ENCODE measurements at places on chromosomes 16 and 17. TPM values are rescaled to one million over a fixed set of nuclear protein-coding genes. Genes with fewer than 3 reads are reported as not detected.
A peak's percentile ranks its signal among the peaks of the same experiment; 100 is the strongest.

ABCC6 gene
- 0.16 TPM for total RNA-seq

CACNA1H gene
- total RNA-seq: 1.3 TPM

TBC1D3H gene
- not detected for total RNA-seq

NAE1 gene
- 88.5 TPM for total RNA-seq

KRT31 gene
- not detected for total RNA-seq

DPEP2 gene
- 4.7 TPM for total RNA-seq

SP6 gene
- total RNA-seq: not detected

GRCh38 chr17:77433385-77434135 lies 292.8 kb downstream of the SEC14L1 start:
- peak overlapping the region; percentile 65 for H3K4me3 ChIP-seq
- H3K27me3 ChIP-seq: no peaks in the 10 kb centered on the region
- peaks cover 80% of the 10 kb centered on the region for H3K4me1 ChIP-seq
- peak; percentile 59 for DNase-seq
- peak overlapping the region; percentile 79 for H3K27ac ChIP-seq

DNA sequence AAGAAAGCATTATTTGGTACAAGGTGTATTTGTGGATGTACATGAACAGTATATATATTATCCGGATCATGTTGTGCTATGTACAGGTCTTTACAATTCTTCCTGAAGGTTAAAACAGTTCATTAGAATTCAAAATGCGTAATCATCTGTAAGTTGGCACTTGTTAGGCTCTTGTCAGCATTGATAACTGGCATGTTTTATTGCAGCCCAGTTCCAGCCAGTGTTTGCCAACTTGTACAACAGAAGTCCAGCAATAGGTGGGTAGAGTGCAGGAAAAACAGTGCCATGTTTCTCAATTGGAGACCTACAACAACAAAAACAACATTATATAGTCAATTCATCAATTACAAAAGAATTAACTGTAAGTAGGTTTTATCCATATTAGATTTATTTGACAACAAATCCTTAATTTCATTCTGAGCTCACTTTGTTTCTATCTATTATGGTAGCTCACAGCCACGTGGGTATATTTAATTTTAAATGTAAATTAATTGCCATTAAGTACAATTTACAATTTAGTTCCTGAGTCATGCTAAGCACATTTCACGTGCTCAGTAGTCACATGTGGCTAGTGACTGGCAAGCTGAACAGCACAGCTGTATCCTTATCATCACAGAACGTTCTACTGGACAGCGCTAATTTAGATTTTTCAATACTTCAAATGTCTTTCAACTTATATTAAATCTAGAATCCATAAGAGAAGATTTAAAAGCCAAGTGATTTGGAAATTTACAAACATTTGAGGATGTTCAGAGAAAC lies 8.6 kb upstream of the ANKFY1 start:
- H3K27ac ChIP-seq: no peak overlapping the region
- H3K4me3 ChIP-seq: no peak overlapping the region
- H3K4me1 ChIP-seq: peaks cover 7% of the 10 kb centered on the region
- H3K27me3 ChIP-seq: no peaks in the 10 kb centered on the region
- peaks cover 22% of the 10 kb centered on the region for H3K36me3 ChIP-seq
- no peak for DNase-seq

DNA sequence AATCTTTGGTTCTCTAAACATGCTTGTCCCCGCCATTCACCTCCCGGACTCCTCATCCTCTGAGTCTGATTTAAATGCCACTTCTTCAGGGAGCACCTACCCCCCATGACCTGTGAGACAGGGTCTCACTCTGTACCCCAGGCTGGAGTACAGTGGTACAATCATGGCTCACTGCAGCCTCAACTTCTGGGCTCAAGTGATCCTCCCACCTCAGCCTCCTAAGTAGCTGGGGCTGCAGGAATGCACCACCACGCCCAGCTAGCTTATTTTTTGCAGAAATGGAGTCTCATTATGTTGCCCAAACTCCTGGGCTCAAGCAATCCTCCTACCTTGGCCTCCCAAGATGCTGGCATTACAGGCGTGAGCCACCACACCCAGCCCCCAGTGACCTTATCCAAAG lies 12.8 kb upstream of the CPSF4L start:
- H3K36me3 ChIP-seq: no peaks in the 10 kb centered on the region
- no peak for DNase-seq
- H3K27ac ChIP-seq: no peak overlapping the region
- H3K4me3 ChIP-seq: no peak overlapping the region
- no peaks in the 10 kb centered on the region for H3K4me1 ChIP-seq

DNA sequence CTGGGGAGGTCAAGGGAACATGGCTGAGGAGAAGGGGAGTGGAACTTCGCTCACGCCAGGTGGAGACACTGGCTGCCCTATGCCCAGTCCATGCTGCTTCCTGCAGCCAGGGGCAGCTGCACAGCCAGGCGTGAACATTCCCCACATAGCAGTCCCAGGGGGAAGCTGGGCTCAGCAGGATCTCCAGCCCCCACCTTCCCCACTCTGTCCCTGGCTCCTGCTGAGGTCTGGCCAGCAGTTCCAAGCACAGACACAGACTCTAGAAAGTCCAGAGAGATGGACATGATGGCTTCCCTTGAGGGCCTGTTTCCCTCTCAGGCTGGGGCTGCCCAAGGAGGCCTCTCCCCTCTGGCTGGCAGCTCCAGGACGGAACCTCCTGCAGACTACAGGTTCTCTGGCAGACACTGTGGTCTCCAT lies 9.3 kb downstream of the JUP start:
- peaks cover 8% of the 10 kb centered on the region for H3K27me3 ChIP-seq
- H3K27ac ChIP-seq: no peak overlapping the region
- no peaks in the 10 kb centered on the region for H3K4me1 ChIP-seq
- no peak overlapping the region for H3K4me3 ChIP-seq
- H3K36me3 ChIP-seq: no peaks in the 10 kb centered on the region

DNA sequence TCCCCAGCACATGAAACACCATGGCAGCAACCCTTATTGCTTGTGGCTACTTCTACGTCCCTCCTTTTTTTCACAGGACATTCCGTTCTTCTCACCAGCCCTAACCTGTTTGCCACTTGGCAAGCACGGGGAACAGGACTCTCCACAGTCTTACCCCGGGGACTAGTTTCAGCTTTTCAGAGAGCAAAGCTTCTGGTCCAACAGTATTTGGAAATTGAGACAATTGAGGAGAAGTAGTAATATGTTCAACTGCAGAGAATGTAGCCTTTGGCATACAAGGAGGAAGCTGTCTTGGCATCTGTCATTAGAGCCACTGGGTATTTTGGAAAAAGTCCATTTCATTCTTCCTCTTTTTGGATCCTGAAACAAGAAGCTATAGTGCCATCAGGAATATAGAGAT lies 65.7 kb downstream of the MAP2K6 start:
- no peak for DNase-seq
- no peak overlapping the region for H3K4me3 ChIP-seq
- H3K4me1 ChIP-seq: peaks cover 6% of the 10 kb centered on the region
- no peaks in the 10 kb centered on the region for H3K27me3 ChIP-seq
- no peaks in the 10 kb centered on the region for H3K36me3 ChIP-seq

DNA sequence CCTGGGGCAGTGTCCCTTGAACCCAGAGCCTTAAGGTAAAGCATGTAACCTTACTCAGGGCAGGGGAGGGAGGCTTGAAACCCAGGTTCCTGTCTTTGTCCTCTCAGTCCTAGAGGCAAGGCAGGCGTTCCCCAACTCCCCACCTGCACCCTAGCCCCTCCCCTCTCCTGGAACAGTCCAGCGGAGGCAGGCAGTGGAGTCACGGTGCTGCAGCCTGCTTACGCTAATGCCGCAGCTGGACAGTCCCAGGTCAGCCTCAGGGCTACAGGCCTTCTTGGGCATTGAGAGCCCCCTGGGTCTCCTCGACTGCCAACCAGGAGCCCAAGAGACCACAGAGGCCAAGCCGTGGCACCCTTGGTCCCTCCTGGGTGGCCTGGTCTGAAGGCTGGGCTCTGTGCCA lies 6.8 kb upstream of the CD300A start:
- no peak overlapping the region for H3K27ac ChIP-seq
- peaks cover 2% of the 10 kb centered on the region for H3K36me3 ChIP-seq
- DNase-seq: no peak
- no peak overlapping the region for H3K4me3 ChIP-seq

- no peak overlapping the region for H3K27ac ChIP-seq
- no peaks in the 10 kb centered on the region for H3K27me3 ChIP-seq
- H3K4me3 ChIP-seq: no peak overlapping the region
- H3K4me1 ChIP-seq: no peaks in the 10 kb centered on the region
- DNase-seq: no peak
- H3K36me3 ChIP-seq: no peaks in the 10 kb centered on the region
Observed at GRCh38 chr17:11086646-11087340, 154.2 kb upstream of the SHISA6 start.

DNA sequence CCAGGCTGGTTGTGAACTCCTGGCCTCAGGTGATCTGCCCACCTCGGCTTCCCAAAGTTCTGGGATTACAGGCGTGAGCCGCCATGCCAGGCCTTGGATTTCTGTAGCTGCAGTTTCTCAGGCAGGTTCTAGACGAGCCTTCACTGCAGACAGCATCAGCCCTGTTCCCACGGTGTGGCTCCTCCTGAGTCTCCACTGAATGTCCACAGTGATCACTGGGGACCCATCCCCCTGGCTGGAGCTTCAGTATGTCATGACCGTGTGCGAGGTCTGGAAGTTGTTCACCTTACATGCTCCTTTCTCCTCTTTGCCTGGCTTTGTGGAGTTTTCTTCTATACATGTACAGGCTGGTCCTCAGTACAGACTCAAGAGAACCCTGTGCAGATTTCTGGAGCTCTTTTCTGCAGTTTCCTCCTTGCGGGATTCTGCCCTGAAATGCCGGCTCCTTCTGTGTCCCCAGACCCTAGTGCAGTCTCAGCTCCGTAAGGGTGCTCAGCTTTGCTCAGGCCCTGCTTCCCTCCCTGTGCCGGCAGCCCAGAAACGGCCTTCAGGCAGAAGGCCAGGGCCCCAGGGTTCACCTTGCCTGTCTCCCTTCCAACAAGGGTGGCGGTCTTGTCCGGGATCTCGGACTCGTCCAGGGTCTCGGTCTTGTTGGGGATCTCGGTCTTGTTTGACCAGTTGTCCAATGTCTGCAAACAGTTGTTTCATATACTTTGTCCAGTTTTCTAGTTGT lies 14.3 kb upstream of the FASN start:
- peaks cover 9% of the 10 kb centered on the region for H3K4me1 ChIP-seq
- H3K36me3 ChIP-seq: no peaks in the 10 kb centered on the region
- no peak overlapping the region for H3K27ac ChIP-seq
- no peaks in the 10 kb centered on the region for H3K27me3 ChIP-seq

- peaks cover 89% of the 10 kb centered on the region for H3K4me1 ChIP-seq
- no peak overlapping the region for H3K4me3 ChIP-seq
- H3K36me3 ChIP-seq: peaks cover 65% of the 10 kb centered on the region
- no peak for DNase-seq
- peak overlapping the region; percentile 57 for H3K27ac ChIP-seq
- no peaks in the 10 kb centered on the region for H3K27me3 ChIP-seq
Observed at GRCh38 chr16:89311636-89312035, 94.1 kb downstream of the ZNF778 start.

- H3K36me3 ChIP-seq: no peaks in the 10 kb centered on the region
- no peaks in the 10 kb centered on the region for H3K4me1 ChIP-seq
- DNase-seq: no peak
- no peak overlapping the region for H3K27ac ChIP-seq
- peaks cover 20% of the 10 kb centered on the region for H3K27me3 ChIP-seq
Observed at GRCh38 chr16:81293909-81294802, 20.6 kb upstream of the GAN start.

DNA sequence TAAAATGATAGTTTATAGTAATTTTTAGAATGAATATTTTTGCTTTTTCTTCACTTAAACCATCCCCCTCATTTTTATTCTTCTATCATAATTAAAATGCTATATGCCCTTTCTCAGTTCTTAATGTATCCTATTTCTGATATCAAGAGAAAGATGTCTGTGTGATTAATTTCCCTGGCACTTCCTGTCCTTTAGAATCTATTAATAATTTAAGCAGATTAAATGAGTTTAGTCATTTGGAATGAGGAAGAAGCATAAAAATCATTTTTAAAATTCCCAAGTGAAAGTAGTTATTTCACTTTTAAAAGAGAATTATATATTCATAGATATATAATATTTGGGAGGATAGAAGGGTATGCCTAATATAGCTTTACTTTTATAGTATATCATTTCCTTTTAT lies 27.8 kb upstream of the CDR2 start:
- H3K4me3 ChIP-seq: no peak overlapping the region
- H3K4me1 ChIP-seq: no peaks in the 10 kb centered on the region
- no peaks in the 10 kb centered on the region for H3K36me3 ChIP-seq

GRCh38 chr16:52070341-52071057 lies 476.4 kb downstream of the TOX3 start:
- H3K4me3 ChIP-seq: no peak overlapping the region
- H3K27me3 ChIP-seq: no peaks in the 10 kb centered on the region
- DNase-seq: no peak
- H3K4me1 ChIP-seq: no peaks in the 10 kb centered on the region
- no peak overlapping the region for H3K27ac ChIP-seq

- DNase-seq: no peak
- no peaks in the 10 kb centered on the region for H3K27me3 ChIP-seq
- H3K27ac ChIP-seq: no peak overlapping the region
- peaks cover 16% of the 10 kb centered on the region for H3K36me3 ChIP-seq
- peaks cover 6% of the 10 kb centered on the region for H3K4me1 ChIP-seq
Observed at GRCh38 chr16:58109330-58109729, 19.9 kb downstream of the CFAP20 start.

- H3K4me3 ChIP-seq: peak overlapping the region; percentile 34
- H3K27me3 ChIP-seq: no peaks in the 10 kb centered on the region
- DNase-seq: peak; percentile 61
- peak overlapping the region; percentile 62 for H3K27ac ChIP-seq
Observed at GRCh38 chr17:7912927-7913524, 3.1 kb downstream of the RNF227 start.

- peak overlapping the region; percentile 1 for H3K27ac ChIP-seq
- peak overlapping the region; percentile 78 for H3K4me3 ChIP-seq
- peaks cover 39% of the 10 kb centered on the region for H3K27me3 ChIP-seq
- H3K4me1 ChIP-seq: peaks cover 16% of the 10 kb centered on the region
- DNase-seq: no peak
Observed at GRCh38 chr17:55238931-55239297, 25.8 kb upstream of the HLF start.

DNA sequence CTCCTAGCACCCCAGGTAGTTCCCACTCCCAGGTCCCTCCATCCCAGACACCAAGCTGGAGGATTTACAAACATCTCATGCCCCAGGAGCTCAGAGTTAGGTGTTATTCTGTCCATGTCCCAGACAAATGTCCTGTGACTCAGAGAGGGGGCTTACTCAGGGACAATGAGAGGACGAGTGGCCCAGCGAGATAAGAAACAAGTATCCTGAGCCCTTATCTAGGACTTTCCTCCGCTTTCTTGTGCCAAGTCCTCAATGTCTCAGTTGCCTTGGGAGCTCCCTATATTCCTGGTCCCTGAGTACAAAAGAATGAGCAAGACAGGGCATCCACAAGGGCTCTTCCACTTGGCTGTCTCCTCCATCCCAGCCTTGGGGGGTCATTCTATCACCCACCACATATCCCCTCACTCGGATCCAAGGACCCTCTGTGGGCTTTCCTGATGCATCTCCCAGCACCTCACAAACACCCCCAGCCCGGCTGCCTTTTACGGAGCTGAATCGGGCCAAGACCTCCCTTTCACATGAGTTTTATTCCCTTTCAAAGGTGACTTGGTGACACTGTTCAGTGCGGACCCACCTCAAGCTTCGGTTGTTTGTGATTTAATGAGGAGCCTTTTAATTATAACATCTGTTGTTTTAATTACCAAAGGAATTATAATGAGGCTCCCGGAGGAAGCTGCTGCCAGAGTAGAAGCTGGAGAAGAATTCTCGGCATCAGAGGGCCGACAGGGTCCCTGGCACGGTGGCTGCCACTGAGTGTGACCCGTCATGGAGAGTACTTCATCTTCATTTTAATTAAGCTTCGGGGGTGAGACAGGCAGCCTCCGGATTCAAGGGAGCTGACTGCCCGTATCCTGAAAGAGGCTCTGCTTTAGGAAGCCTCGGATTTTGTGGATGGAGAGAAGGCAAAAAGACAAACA lies 121.5 kb downstream of the WSCD1 start:
- DNase-seq: no peak
- H3K36me3 ChIP-seq: peaks cover 6% of the 10 kb centered on the region
- H3K27ac ChIP-seq: no peak overlapping the region
- H3K4me3 ChIP-seq: no peak overlapping the region
- H3K27me3 ChIP-seq: no peaks in the 10 kb centered on the region
